ENCODE measurements at places on chromosomes 4 and X.

- H3K27ac ChIP-seq: no peak overlapping the region
- no peaks in the 10 kb centered on the region for H3K4me1 ChIP-seq
- no peaks in the 10 kb centered on the region for H3K27me3 ChIP-seq
- no peaks in the 10 kb centered on the region for H3K36me3 ChIP-seq
- H3K4me3 ChIP-seq: no peak overlapping the region
Observed at GRCh38 chr4:69362351-69362750, 82.1 kb downstream of the UGT2B28 start.

GRCh38 chrX:105109936-105110335, 110.6 kb downstream of the TEX13A start:
- no peaks in the 10 kb centered on the region for H3K36me3 ChIP-seq
- no peak overlapping the region for H3K4me3 ChIP-seq
- DNase-seq: no peak
- no peaks in the 10 kb centered on the region for H3K4me1 ChIP-seq
- H3K27me3 ChIP-seq: no peaks in the 10 kb centered on the region

DNA sequence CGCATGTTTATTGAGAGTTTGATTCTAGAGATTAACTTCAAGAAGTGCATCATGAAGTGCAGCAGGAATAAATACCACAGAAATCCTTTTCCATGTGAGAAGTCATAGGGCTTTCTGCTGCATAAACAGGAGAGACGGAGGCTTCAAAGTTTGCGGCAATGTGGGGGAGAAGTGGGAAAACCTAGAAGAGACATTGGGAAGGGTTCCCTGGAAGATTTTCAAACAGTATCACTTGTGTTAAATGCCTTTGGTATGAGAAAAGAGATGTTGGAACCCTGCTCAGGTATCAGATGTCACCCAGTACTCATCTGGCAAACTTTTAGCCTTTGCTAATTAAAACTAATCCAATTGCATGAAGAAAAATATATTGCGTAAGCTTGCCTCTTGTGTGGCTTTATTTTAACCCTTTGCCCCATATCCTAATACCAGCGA, 15.4 kb downstream of the NHS start:
- no peaks in the 10 kb centered on the region for H3K4me1 ChIP-seq
- H3K27ac ChIP-seq: no peak overlapping the region
- H3K4me3 ChIP-seq: no peak overlapping the region
- no peaks in the 10 kb centered on the region for H3K36me3 ChIP-seq
- no peaks in the 10 kb centered on the region for H3K27me3 ChIP-seq

DNA sequence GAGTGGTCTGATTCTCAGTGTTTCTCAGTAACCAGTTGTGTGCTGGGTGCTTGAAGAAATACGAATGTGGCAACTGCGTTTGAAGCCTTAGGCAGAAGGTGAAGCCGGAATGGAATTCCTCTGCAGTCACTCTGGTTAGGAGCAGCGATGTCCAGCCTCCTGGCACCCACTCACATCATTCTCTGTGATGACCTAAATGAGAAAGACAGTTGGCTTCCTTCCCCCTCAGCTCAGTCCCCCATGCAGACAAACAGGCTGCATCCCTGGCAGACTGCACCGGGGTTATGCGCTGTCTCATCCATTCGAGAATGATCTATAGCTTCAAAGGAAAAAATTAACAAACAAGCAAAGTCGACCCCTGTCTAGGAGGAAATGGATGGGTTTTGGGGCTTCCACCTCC, 170.1 kb upstream of the SCML1 start:
- no peak overlapping the region for H3K27ac ChIP-seq
- no peaks in the 10 kb centered on the region for H3K4me1 ChIP-seq
- no peaks in the 10 kb centered on the region for H3K36me3 ChIP-seq
- DNase-seq: no peak
- no peaks in the 10 kb centered on the region for H3K27me3 ChIP-seq

GRCh38 chr4:150593996-150594395, 12.0 kb downstream of the MAB21L2 start:
- no peak overlapping the region for H3K27ac ChIP-seq
- H3K4me3 ChIP-seq: no peak overlapping the region
- no peaks in the 10 kb centered on the region for H3K27me3 ChIP-seq
- no peaks in the 10 kb centered on the region for H3K36me3 ChIP-seq
- no peak for DNase-seq

- peaks cover 12% of the 10 kb centered on the region for H3K4me1 ChIP-seq
- H3K4me3 ChIP-seq: no peak overlapping the region
- no peaks in the 10 kb centered on the region for H3K36me3 ChIP-seq
- no peaks in the 10 kb centered on the region for H3K27me3 ChIP-seq
Observed at GRCh38 chrX:107452581-107452980, 3.1 kb downstream of the FRMPD3 start.

- H3K27me3 ChIP-seq: no peaks in the 10 kb centered on the region
- H3K36me3 ChIP-seq: no peaks in the 10 kb centered on the region
- no peak for DNase-seq
- no peaks in the 10 kb centered on the region for H3K4me1 ChIP-seq
- no peak overlapping the region for H3K4me3 ChIP-seq
- no peak overlapping the region for H3K27ac ChIP-seq
Observed at GRCh38 chr4:38466401-38466800, 197.6 kb upstream of the KLF3 start.

- DNase-seq: no peak
- H3K27me3 ChIP-seq: no peaks in the 10 kb centered on the region
- no peaks in the 10 kb centered on the region for H3K4me1 ChIP-seq
- no peak overlapping the region for H3K4me3 ChIP-seq
- H3K27ac ChIP-seq: no peak overlapping the region
Observed at GRCh38 chr4:32022071-32022470, 1301.9 kb downstream of the PCDH7 start.

GRCh38 chrX:69020316-69020715, 144.9 kb downstream of the PJA1 start:
- no peaks in the 10 kb centered on the region for H3K36me3 ChIP-seq
- H3K27ac ChIP-seq: no peak overlapping the region
- H3K4me3 ChIP-seq: no peak overlapping the region

DNA sequence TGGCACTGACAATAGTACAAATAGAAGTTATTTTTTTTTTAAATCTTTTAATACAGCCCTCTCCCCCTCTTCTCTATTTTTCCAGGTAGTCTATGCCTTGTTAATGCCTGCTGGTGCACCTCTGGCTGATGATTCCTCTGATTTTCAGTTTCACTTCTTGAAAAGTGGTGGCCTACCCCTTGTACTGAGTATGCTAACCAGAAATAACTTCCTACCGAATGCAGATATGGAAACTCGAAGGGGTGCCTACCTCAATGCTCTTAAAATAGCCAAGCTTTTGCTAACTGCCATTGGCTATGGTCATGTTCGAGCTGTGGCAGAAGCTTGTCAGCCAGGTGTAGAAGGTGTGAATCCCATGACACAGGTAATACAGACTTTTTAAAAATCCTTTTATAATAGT, 99.1 kb downstream of the USP9X start:
- H3K4me3 ChIP-seq: no peak overlapping the region
- no peaks in the 10 kb centered on the region for H3K27me3 ChIP-seq
- peaks cover 80% of the 10 kb centered on the region for H3K36me3 ChIP-seq
- no peak overlapping the region for H3K27ac ChIP-seq

- no peak for DNase-seq
- H3K36me3 ChIP-seq: no peaks in the 10 kb centered on the region
- H3K4me3 ChIP-seq: no peak overlapping the region
Observed at GRCh38 chrX:10176121-10177003, 19.6 kb downstream of the CLCN4 start.

GRCh38 chr4:55509266-55509665, 37.4 kb downstream of the CLOCK start:
- no peak overlapping the region for H3K27ac ChIP-seq
- no peaks in the 10 kb centered on the region for H3K4me1 ChIP-seq
- no peak overlapping the region for H3K4me3 ChIP-seq
- H3K36me3 ChIP-seq: peaks cover 1% of the 10 kb centered on the region

- H3K27me3 ChIP-seq: no peaks in the 10 kb centered on the region
- no peak overlapping the region for H3K4me3 ChIP-seq
- H3K36me3 ChIP-seq: no peaks in the 10 kb centered on the region
- no peaks in the 10 kb centered on the region for H3K4me1 ChIP-seq
Observed at GRCh38 chr4:132063829-132064228, 1085.3 kb upstream of the PCDH10 start.
